ENCODE measurements at places on chromosomes 2 and 18. TPM values are rescaled to one million over a fixed set of nuclear protein-coding genes. Genes with fewer than 3 reads are reported as not detected.

The ANKRD30BL gene
- total RNA-seq: not detected

The BMP10 gene
- total RNA-seq: 1.4 TPM

The SERPINB13 gene
- total RNA-seq: not detected

The FARSB gene
- 12.0 TPM for total RNA-seq

Measured in upper lobe of right lung (tissue), 1 donor.